ENCODE measurements at places on chromosomes 7 and 10.

GRCh38 chr7:131112431-131112830 is 215.2 kb upstream of the MKLN1 start:
- no peak for DNase-seq

GRCh38 chr7:151059367-151060112 is at the start of gene SLC4A2:
TSS of gene SLC4A2 (plus strand) at chr7:151059589. CDS start at chr7:151061988, 2,399 bp downstream.
- DNase-seq: peak; percentile 62

DNA sequence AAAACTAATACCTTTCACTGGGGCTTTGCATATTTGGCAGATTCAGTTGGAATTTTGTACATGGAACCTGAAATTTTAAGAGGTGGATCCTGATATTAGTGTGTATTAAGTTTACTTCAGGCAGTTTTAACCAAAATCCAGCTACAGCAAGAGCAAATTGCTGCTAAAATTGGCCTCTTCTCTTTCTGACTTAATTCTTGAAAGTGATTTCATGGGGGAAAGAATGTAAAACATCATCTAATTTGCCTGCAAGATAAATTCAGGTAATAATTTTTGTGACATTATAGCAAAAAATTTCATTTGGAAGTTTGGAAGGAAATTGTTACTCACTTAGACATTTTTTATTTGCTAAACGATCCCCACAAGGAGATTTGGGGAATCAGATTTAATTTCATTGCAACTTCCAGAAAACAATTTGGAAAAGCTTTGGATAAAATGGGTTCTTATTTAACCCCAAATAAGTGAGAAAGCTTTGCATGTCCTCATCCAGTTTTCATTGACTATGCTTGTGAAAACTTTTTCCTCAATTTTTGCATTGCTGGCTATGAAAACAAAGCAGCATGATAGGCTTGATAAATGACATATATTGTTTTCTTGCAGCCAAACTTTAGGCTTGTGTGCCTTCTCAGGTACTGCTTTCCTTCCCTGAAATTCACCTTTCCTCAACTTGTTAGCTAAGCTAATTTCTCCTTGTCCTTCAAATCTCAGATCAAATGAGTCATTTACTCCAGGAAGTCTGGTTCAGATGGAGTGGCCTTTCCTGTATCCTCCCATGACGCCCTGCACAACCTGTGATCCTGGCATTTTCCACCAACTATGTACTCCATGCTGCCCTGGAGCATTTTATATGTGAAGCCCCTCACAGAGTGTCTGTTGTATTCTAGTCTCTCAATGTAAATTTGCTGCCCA is 27.4 kb upstream of the ZNF438 start:
- DNase-seq: no peak

DNA sequence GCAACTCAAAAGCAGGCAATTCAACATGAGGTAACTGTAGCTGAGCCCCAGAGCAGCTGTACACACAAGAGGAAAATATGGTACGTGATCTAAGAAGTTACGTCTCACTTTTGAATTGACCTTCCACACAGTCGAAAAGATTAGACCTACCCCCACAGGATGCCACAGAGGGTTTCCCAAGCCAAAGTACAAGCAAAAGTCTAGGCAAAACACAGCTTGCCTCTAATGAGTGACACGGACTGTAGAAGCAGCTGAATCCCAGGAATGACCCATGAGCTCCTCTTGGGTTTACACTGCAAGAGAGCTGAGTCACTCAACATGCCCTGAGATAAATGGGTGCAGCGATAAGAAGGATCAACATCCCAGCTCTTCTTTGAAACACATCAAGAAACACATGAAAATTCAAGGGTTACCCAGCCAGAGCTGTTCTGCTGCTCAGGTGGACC is 9.8 kb downstream of the CREB3L2 start:
- no peak for DNase-seq

- no peak for DNase-seq
These were observed 786.1 kb downstream of the CNTNAP2 start for GRCh38 chr7:146902728-146903127.

- DNase-seq: peak; percentile 6
These were observed 219.0 kb downstream of the CCDC3 start for GRCh38 chr10:12782537-12782936.

GRCh38 chr7:100099452-100099851 is 1.7 kb downstream of the MCM7 start:
- DNase-seq: no peak

DNA sequence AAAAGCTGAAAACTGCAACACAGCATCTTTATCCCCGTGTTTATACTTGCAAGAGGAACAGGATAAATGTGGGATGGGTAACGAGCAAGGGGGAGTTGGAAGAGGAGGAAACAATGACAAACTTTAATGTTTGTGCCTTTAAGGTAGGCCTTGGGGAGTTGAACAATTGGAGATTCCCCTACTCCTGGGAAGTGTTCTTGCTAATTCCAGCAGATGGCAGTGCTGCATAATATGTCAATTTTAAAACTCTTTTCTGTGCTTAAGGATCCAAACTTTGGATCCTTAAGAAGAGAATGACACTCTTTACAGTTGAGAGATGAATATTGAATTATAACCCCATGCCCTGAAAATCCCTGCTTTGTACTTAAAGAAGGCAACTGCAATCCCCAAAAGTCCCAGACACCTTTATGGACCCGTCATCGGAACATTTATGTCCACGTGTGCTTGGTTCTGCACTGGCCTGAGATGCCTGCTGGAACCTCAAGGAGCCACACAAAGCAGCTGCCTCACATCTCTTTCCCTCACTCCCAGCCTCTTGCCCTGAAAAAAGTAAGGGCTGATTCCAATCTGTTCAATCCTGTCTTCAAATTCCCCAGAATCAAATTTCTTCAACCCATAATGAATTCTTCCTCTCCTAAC is 12.0 kb downstream of the IFIT5 start:
- DNase-seq: no peak

DNA sequence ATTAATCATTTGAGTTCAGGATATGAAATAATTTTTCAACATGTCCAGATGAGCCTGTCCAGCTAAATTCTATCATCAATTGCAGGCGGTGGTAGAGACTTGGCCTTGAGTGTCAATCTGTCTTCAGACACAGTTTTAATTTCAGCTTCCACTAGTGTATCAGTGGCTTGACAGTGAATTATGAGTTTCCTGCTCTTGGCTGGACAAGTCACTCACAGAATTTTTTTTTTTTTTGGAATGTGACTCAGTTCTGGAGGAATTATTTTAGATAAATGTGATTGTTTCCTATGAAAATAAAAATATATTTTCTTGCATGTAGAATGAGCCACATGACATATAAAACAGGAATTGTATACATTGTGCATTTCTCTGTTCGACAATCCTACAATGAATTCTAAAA is 319.9 kb upstream of the AKR1E2 start:
- no peak for DNase-seq

DNA sequence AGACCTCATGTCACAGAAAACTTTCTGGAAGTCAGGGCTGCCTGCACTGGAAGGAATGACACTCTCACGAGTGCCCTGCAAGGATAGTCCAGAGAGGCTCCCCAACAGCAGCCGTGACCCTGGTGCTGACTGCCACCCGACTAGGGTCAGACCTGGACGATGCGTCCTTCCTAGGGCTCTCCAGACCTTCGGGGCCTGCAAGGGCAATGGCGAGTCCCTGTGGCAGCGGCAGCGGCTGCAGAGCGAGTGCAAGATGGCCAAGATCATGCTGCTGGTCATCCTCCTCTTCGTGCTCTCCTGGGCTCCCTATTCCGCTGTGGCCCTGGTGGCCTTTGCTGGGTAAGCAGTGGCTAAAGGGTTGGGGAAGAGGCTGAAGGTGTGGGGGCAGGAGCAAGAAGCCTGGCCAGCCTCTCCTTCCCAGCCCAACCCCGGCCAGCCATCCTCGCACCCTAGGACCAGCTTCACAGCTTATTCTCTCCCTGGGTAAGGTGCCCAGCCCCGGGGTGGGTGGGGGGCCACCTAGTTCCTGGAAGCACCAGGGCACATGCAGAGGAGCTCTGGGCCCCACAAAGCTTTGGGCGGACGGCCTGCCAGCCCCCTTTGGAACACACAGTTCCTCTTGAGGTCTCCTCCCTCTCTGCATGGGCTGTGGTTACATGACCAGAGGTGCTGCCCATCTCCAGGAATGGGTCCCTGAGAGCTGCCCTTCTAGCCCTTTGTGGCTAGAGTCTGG is 5.5 kb downstream of the OPN4 start:
- DNase-seq: no peak

All from activated CD4-positive, alpha-beta T cell treated with anti-CD3 and anti-CD28 coated beads, Interleukin-2, amount 50 U/mL, for 1 hour (primary cell).